ENCODE measurements at places on chromosomes 7 and 10. TPM values are rescaled to one million over a fixed set of nuclear protein-coding genes. Genes with fewer than 3 reads are reported as not detected.

STAG3 gene
- total RNA-seq = 5.1 TPM

PNLIPRP2 gene
- total RNA-seq = not detected

MUC12 gene
- not detected for total RNA-seq

PIP gene
- total RNA-seq = not detected

SLC39A12 gene
- total RNA-seq = not detected

ANXA8 gene
- not detected for total RNA-seq

ARMC3 gene
- not detected for total RNA-seq

PNLIP gene
- not detected for total RNA-seq

PON2 gene
- 6.0 TPM for total RNA-seq

AOC1 gene
- total RNA-seq = not detected

ANKRD61 gene
- not detected for total RNA-seq

PPP1R3C gene
- total RNA-seq = not detected

PITRM1 gene
- total RNA-seq = 132 TPM

CCDC172 gene
- not detected for total RNA-seq

BICC1 gene
- not detected for total RNA-seq

POLR2J2 gene
- total RNA-seq = 9.0 TPM

CABCOCO1 gene
- total RNA-seq = not detected

TAS2R16 gene
- total RNA-seq = not detected

RASSF4 gene
- 2.8 TPM for total RNA-seq

CADPS2 gene
- total RNA-seq = not detected

A1CF gene
- total RNA-seq = not detected

DPYSL4 gene
- 3.2 TPM for total RNA-seq

GOLGA7B gene
- total RNA-seq = 0.29 TPM

TMEM270 gene
- not detected for total RNA-seq

GPR37 gene
- total RNA-seq = not detected

POLD2 gene
- 279 TPM for total RNA-seq

HNRNPA2B1 gene
- total RNA-seq = 966 TPM

NKX1-2 gene
- not detected for total RNA-seq

TBX20 gene
- total RNA-seq = not detected

LOXL4 gene
- total RNA-seq = not detected

TMEM184A gene
- total RNA-seq = not detected

GSTO2 gene
- 1.1 TPM for total RNA-seq

TEX47 gene
- not detected for total RNA-seq

LRRTM3 gene
- total RNA-seq = not detected

SCRN1 gene
- total RNA-seq = 4.3 TPM

CYP26C1 gene
- not detected for total RNA-seq

CRHR2 gene
- not detected for total RNA-seq

PRSS1 gene
- not detected for total RNA-seq

All from CD8-positive, alpha-beta memory T cell (primary cell).